ENCODE measurements at places on chromosomes 1 and 21. TPM values are rescaled to one million over a fixed set of nuclear protein-coding genes. Genes with fewer than 3 reads are reported as not detected.

STX12 gene
- polyA plus RNA-seq, result 20.9 TPM

DNA sequence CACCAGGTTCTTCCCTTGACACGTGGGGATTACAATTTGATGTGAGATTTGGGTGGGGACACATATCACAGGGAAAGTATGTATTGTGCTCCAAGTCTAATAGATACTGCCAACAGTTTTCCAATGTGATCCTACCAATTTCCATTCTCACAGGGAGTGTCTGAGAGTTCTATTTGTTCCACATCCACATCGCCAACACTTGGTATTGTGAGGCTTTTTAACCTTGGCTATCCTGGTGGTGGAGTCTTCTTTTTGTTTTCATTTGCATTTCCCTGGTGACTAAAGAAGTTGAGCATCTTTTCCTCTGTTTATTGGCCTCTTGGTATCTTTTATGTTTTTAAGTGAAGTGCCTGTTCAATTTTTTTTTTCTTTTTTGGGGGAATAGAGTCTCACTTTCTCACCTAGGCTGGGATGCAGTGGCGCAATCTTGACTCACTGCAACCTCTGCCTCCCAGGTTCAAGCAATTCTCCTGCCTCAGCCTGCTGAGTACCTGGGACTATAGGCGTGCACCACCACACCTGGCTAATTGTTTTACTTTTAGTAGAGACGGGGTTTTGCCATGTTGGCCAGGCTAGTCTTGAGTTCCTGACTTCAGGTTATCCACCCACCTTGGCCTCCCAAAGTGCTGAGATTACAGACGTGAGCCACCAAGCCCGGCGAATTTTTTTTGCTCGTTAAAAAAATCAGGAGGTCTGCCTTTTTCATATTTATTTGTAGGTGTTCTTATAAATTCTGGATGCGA lies 15.9 kb upstream of the PADI1 start:
- DNase-seq, result no peak

TNFRSF25 gene
- 0.28 TPM for polyA plus RNA-seq

GRCh38 chr1:93447481-93448291 lies at the start of gene FNBP1L:
Gene FNBP1L, plus strand, starts transcription at chr1:93448118. Its CDS starts 164 bp downstream, at chr1:93448282.
- peak; percentile 64 for DNase-seq

RCSD1 gene
- polyA plus RNA-seq, result 286 TPM

CAMTA1 gene
- 84.2 TPM for polyA plus RNA-seq

H3-3A gene
- polyA plus RNA-seq, result 1,317 TPM

LCE1F gene
- polyA plus RNA-seq, result not detected

GRCh38 chr1:23184212-23184934 lies 15.7 kb upstream of the LUZP1 start:
- DNase-seq, result peak; percentile 49

TMPRSS2 gene
- not detected for polyA plus RNA-seq

GRCh38 chr1:42680055-42680454 lies 2.2 kb upstream of the YBX1 start:
- DNase-seq, result no peak

- no peak for DNase-seq
These were observed 47.4 kb upstream of the ENAH start for GRCh38 chr1:225700164-225700821.

DNA sequence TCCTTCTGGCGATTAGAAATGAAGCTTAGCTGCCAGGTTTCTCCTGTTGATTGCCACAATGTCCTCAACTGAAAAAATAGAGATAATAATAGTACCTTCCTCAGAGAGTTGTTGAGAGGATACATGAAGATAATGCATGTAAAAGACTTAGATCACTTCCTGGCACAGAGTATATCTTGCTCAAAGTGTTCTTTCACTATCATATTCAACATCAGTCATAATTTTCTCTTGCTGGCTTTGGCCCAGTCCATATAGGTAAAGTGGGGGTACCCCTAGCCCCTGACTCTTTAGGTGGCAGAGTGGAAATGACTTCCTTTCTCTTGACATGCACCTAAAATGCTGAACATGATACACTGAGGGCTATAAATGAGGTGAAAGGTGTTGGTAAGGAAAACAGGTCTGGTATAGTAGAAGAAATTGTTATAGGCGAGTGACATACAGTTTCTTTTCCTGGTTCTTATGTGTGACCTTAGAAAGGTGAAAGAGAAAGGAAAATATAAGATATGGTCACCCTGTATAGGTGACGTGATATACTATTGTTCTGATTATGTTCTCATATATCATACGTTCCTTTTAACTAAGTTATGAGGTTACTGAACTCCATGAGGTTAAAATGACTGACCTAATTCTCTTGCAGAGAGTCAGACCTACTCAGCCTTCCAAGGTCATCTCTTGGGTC lies 209.9 kb upstream of the DEPDC1 start:
- DNase-seq, result no peak

Data from naive B cell (primary cell).